H1 (cell line): ENCODE measurements at places on chromosomes 16 and 17. TPM values are rescaled to one million over a fixed set of nuclear protein-coding genes. Genes with fewer than 3 reads are reported as not detected.

DNA sequence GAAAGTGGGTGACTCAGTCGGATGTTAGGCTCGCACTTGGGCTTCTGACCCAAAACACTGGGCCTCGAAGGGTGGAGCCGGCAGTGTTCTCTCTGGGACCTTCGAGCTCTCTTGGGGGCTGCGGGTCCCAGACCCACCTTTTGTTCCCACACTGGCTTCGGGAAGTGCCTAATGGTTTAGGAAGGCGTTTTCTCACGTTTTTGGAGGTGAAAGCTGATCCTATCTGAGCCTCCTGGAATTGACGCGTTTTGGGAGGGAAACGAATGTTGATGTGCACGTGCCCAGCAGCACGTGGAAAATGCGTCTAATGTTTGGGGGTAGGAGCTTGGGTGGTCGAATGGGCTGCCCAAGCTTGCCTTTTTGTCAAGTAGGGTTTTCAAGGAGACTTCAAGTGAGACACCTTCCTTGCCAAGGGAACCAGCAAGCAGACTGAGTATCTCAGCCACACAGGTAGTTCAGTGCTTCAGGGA is 666 bp downstream of the HGS start:
- H3K4me1 ChIP-seq = peaks cover 10% of the 10 kb centered on the region
- peaks cover 23% of the 10 kb centered on the region for H3K36me3 ChIP-seq
- DNase-seq = no peak
- peak overlapping the region; percentile 46; the same call in 1 of the 2 replicates for H3K27ac ChIP-seq
- peak overlapping the region; percentile 83 for H3K4me3 ChIP-seq

GRCh38 chr16:14356064-14356463 is 274.0 kb downstream of the PARN start:
- peaks cover 7% of the 10 kb centered on the region; the same call in 1 of the 2 replicates for H3K4me1 ChIP-seq
- no peak overlapping the region for H3K4me3 ChIP-seq
- H3K36me3 ChIP-seq = no peaks in the 10 kb centered on the region
- no peak for DNase-seq
- no peaks in the 10 kb centered on the region for H3K27me3 ChIP-seq

DNA sequence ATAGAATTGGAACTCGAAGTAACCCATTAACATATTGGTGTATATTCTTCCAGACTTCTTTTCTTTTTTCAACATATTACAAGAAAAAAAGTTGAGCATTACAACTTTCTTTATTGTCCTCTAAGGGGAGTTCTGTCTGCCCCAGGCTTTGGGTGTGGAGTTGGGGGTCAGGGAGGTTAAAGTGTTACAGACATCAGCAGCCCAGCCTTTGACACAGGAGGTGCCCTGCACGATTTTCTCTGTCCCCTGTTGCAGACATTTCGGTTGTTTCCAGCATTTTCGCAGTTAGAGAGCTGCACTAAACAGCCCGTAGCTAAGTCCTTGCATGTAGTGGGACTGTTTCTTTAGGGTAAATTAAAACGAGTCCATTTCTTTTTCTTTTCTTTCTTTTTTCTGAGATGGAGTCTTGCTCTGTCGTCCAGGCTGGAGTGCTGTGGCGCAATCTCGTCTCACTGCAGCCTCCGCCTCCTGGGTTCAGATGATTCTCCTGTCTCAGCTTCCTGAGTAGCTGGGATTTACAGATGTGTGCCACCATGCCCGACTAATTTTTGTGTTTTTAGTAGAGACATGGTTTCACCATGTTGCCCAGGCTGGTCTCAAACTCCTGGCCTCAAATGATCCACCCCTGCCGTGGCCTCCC is 13.4 kb upstream of the ADCY7 start:
- 0 out of 2 replicates have a peak, but pooled peaks cover 2% of the 10 kb centered on the region for H3K4me1 ChIP-seq
- no peaks in the 10 kb centered on the region for H3K36me3 ChIP-seq
- no peak overlapping the region for H3K4me3 ChIP-seq
- no peaks in the 10 kb centered on the region for H3K27me3 ChIP-seq

- no peak overlapping the region for H3K27ac ChIP-seq
- DNase-seq = no peak
- no peak overlapping the region for H3K4me3 ChIP-seq
- H3K36me3 ChIP-seq = peaks cover 7% of the 10 kb centered on the region
- no peaks in the 10 kb centered on the region for H3K27me3 ChIP-seq
These were observed 8.7 kb downstream of the FLOT2 start for GRCh38 chr17:28888832-28889231.

- H3K36me3 ChIP-seq = no peaks in the 10 kb centered on the region
- no peak overlapping the region for H3K4me3 ChIP-seq
- H3K27ac ChIP-seq = no peak overlapping the region
- no peaks in the 10 kb centered on the region for H3K27me3 ChIP-seq
- no peak for DNase-seq
These were observed 49.8 kb upstream of the METRNL start for GRCh38 chr17:83029571-83029970.

Gene TNRC6C
- 28.9 and 30.5 TPM in 2 replicates for total RNA-seq

Gene BEAN1
- total RNA-seq = not detected in 2 replicates
